Neuronal stem cell (in vitro differentiated cells): ENCODE measurements at places on chromosomes 2 and 18.

GRCh38 chr2:205030695-205031094 lies 485.4 kb downstream of the PARD3B start:
- no peak for DNase-seq

DNA sequence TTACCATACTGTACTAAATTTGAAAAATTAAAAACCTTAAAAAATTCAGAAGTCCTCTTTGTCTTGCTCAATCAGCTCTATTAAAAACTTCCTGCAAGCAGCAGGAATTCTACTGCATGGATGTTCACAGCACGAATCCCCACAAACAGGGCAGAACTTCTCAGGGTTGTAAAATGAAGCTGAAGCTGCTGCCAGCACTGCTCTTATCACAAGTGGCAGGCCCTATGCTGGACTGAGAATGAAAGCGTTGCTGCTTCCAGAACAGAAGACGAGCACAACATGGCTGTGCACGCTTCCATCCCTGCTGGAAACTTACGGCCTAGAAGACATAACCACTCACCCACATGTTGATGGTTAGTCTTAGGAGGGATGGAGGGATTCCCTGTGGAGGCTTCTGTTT lies 134.0 kb downstream of the RAB3GAP1 start:
- DNase-seq: no peak

- DNase-seq: no peak
These were observed 1082.0 kb upstream of the ACVR2A start for GRCh38 chr2:146762786-146763185.

DNA sequence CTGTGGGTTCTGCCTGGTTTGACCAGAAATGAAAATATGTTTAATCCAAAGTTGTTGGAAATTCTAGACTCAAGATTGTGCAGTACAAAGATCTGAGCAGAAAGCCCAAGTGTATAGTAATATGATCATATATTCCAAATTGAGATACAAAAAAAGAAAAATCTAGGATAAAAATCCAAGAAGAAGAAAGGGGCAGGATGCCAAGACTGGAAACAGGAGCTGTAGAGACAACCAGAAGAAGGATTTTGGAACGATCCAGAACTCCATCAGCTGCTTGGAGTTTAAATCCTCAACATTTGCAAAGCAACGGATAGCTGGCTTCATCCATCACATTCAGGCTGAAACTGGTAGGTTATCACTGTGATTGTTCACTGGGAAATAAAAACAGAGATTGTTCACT lies 333.6 kb upstream of the UBE2E3 start:
- no peak for DNase-seq

GRCh38 chr2:176270100-176270750 lies 983 bp downstream of the MTX2 start:
- DNase-seq: no peak

DNA sequence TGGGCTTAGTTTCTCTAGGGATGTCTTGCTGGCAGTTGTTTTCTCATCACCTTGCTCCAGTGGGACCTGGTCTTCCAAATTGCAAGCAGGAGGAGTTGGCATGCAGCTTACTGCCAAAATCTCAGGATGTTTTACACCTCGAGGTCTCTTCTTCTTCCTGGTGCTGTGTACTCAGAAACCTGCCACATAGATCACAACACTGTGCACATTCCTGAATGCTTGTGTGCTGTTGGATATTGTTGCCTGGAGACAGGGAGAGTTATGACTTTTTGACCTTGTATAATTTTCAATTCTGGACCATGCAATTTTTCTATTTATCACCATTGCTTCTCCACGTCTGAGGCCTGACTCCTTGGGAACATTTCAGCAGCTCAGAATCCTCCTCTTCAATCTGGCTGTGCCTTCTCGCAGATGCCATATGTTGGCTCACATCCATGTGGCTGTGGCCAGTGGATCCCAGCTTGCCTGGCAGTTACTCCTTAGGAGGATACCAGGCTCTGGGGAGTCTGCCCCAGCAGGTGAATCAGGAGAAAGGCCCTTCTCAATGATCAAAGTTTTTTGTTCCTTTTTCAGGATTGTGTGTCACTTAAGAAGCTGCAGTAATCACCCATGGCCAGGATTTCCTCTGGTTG lies 489.3 kb downstream of the TSN start:
- DNase-seq: no peak

DNA sequence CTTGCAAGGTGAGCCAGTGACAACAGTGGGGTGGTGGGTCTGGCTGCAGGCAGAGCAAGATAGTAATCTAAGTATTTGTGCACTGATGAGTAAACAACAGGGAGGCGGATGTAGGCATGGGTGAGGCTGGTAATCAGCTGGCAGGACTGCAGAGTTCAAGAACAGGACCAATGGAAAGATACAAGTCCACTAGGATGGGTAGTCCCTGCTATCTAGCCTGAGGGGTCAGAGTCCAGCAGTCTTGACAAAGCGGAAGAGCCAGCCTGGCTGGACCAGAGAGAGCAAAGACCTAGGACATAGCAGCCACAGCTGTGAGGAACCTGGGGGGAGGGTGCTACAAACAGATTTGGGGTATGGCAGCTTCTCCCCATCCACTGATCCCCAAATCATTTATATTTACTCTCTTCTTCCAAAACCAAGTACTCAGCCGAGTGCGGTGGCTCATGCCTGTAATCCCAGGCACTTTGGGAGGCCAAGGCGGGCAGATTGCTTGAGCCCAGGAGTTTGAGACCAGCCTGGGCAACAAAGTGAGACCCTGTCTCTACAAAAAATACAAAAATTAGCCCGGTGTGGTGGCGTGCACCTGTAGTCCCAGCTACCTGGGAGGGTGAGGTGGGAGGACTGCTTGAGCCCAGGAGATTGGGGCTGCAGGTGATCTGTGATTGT lies 25.9 kb downstream of the VIL1 start:
- no peak for DNase-seq

GRCh38 chr18:23641937-23642666 lies 20.6 kb downstream of the ANKRD29 start:
- no peak for DNase-seq

- DNase-seq: no peak
These were observed 63.0 kb downstream of the NPAS2 start for GRCh38 chr2:100882645-100883613.

GRCh38 chr2:217993817-217994463 lies 8.9 kb downstream of the TNS1 start:
- DNase-seq: peak; percentile 59

DNA sequence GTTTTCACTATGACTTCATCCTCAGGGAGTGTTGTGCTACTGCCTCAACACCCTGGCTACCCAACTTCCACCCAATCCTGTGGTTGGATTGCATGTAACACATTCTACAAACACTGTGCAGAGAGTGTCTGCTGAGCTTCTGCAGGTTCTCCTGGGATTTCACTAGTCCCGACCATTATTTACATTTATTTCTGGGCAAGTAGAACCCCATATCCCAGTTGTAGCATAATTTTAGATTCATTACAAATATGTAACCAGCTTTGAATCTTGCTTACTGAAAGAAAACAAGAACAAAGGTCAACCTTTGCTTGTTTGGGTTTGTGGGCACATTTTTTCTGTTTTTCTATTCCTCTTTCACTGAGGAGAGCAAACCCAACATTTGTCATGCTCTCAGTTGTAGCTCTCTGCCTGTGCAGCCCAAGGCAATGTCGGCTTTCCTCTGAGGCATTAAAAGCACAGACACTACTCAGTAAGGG lies 2036.1 kb upstream of the LRRTM1 start:
- DNase-seq: no peak

- DNase-seq: no peak
These were observed 439.4 kb upstream of the CDH19 start for GRCh38 chr18:67043276-67043675.

GRCh38 chr2:137862651-137863050 lies 101.6 kb upstream of the HNMT start:
- DNase-seq: peak; percentile 15

DNA sequence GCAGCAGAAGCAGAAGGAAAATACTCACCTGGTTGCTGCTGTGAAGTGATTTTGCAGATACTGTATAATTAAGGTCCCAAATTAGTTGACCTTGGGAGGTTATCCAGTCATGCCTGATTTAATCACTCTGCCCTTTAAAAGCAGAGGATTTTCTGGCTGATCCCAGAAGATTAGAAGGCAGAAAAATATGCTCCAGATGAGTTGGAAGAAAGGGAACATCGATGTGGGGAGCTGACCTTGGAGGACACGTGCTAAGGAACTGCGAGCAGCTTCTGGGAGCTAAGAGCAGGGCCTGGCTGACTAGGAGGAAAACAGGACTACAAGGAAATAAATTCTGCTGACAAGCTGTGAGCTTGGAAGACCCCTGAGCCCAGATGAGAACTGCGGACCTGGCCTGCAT lies 13.3 kb upstream of the DYM start:
- no peak for DNase-seq

GRCh38 chr18:21979171-21979560 lies 190.2 kb upstream of the GATA6 start:
- DNase-seq: no peak

- no peak for DNase-seq
These were observed 15.5 kb downstream of the TTC32 start for GRCh38 chr2:19886261-19886660.

DNA sequence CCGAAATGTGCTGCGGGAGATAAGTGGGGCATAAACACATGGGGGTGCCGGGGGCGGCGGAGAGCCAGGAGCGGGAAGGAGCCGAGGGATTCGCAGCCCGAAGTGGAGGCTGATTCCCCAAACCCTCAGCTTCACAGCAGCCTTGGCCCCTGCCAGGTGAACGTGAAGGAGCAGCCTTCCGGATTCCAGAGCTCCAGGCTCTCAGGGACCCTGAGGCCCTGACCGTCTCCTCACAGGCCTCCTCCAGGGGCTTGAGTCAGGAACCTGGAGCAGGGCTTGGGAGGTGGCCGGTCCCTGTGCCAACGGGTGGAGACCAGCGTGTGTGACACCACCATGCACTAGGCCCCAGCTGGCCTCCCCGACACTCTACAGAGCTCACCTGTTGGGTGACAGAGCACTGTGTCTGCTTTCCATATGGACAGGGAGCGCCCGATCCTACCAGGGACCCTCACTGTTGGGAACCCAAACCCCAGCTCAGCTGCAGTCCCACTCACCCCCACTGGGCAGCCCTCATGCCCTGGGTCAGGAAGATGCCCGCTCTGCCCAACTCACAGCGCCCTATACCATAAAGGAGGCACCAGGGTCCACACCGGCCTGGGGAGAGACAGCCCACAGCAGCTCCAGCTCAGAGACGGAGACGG lies 117.6 kb upstream of the OTOS start:
- no peak for DNase-seq

- DNase-seq: no peak
These were observed 2.3 kb downstream of the HJURP start for GRCh38 chr2:233852056-233852455.

GRCh38 chr2:223580951-223581350 lies 21.2 kb downstream of the SCG2 start:
- DNase-seq: no peak

DNA sequence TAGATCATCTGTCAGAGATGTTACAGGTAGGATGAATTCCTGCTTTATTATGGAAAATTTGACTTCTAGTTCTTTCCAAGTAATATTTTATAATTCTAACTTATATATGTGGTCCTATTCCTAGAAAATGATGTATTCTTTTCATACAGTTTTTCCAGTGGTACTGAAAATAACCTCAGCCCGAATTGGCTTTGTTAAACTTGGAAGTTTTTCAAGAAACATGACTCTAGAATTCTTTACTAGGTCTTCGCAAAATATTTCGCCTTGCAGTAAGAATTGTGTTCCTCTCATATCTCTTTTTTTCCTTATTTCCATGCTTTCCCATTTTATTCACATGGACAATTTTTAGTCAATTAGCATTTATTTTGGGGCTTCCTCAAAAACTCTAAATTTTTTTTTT lies 60.5 kb downstream of the BMPR2 start:
- DNase-seq: no peak

DNA sequence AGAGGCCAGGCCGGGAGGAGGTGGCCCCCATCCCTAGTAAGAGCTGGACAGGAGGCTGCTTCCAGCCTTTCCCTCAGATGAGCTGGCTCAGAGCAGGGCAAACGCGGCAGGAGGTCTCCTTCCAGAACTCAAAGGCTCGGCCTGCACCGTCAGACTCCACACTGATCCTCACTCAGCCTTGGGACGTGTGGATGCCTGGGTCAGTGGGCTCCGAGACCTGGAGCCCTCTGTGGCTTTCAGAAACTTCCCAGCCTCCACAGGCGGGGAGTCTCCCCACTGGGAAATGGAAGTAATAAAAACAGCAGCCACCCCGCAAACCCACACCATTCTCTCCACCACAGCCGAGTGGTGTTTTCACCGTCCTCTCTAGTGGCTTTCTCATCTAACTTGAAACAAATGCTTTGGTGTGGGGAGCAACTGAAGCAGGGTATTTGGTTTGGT lies 54.3 kb downstream of the INPP5D start:
- DNase-seq: no peak
